ENCODE measurements at places on chromosomes 11 and 22. TPM values are rescaled to one million over a fixed set of nuclear protein-coding genes. Genes with fewer than 3 reads are reported as not detected.

- peaks cover 4% of the 10 kb centered on the region for H3K4me1 ChIP-seq
- H3K27ac ChIP-seq: no peak overlapping the region
- H3K4me3 ChIP-seq: no peak overlapping the region
- no peaks in the 10 kb centered on the region for H3K36me3 ChIP-seq
- H3K27me3 ChIP-seq: peaks cover 4% of the 10 kb centered on the region
Measured at GRCh38 chr22:50145721-50146438, 24.7 kb upstream of the PANX2 start.

DNA sequence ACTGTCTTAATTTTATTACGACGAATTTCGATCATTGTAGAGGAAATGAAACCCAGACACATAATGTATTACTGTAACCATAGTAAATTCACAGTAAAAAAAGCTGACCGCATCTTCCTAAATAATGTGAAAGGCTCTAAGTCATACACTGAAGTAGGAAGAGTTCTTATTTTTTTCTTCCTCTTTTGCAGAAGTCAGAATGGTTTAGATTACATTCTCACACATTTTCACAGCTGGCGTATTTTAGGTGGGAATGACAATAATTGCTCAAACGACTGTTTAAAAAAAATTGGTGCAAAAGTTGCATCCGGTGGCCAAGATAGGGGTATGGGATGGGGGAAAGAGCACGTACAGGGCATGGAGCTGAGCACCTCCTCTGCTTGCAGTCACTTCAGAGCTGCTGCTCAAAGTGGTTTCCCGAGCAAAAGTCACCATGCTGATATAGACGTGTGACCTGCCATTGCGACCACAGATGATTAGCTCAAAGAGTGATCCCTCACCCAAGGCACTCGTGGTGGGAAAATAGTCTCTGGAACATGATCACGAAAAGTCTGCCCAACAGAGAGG lies 35.3 kb downstream of the MMP13 start:
- H3K4me1 ChIP-seq: peaks cover 19% of the 10 kb centered on the region
- H3K27me3 ChIP-seq: no peaks in the 10 kb centered on the region
- H3K27ac ChIP-seq: no peak overlapping the region
- no peaks in the 10 kb centered on the region for H3K36me3 ChIP-seq
- DNase-seq: no peak

- H3K4me3 ChIP-seq: no peak overlapping the region
- no peaks in the 10 kb centered on the region for H3K4me1 ChIP-seq
- H3K27ac ChIP-seq: no peak overlapping the region
Measured at GRCh38 chr22:45817745-45818423, 146.2 kb downstream of the ATXN10 start.

DNA sequence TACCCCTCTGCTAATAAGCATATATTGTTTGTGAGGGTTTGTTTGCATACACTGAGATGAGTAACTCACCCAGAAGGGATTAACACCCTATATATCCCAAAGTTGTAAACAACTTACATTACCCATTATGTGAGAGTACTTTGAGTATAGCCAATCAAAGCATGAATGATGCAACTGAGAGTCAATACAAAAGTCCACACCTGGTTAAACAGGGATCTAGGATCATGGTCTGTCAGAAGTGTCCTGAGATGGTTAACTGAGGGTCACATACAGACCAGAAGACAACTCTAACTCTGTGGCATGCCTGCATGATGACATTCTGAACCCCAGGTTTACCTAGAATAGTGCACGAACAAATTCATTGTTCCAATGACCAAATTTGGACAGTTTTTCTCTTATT lies 17.4 kb upstream of the OR10A5 start:
- H3K4me1 ChIP-seq: peaks cover 12% of the 10 kb centered on the region
- no peaks in the 10 kb centered on the region for H3K36me3 ChIP-seq
- no peak for DNase-seq
- no peak overlapping the region for H3K27ac ChIP-seq

DNA sequence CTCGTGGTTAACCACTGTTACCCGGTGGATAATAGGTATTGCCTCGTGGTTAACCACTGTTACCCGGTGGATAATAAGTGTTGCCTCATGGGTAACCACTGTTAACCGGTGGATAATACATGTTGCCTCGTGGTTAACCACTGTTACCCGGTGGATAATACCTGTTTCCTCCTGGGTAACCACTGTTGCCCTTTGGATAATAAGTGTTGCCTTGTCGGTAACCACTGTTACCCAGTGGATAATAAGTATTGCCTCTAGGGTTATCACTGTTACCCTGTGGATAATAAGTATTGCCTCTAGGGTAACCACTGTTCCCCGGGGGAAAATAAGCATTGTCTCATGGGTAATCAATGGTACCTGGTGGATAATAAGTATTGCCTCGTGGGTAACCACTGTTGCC lies 15.0 kb upstream of the NXPE4 start:
- H3K4me3 ChIP-seq: no peak overlapping the region
- H3K27me3 ChIP-seq: no peaks in the 10 kb centered on the region
- H3K36me3 ChIP-seq: no peaks in the 10 kb centered on the region
- no peak overlapping the region for H3K27ac ChIP-seq
- no peaks in the 10 kb centered on the region for H3K4me1 ChIP-seq

DNA sequence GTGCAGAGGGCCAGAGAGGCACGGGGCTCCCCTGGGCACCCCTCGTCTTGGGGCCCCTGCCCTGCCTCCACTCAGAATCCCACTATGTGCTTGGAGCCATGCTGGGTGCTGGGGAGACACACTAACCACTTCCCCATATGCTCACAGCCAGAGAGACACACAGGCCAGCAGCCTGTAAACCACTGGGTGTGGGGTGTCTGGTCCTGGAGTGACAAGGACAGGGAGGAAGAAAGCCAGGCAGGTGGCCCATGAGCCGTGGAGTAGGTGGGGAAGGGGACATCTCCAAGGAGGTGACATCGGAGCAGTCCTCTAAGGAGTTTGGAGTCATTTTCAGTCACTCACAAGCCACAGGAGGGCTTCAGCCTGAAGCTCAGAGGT lies 58.9 kb downstream of the CDKN1C start:
- H3K36me3 ChIP-seq: peaks cover 24% of the 10 kb centered on the region
- H3K4me1 ChIP-seq: no peaks in the 10 kb centered on the region

- peaks cover 3% of the 10 kb centered on the region for H3K36me3 ChIP-seq
- H3K4me1 ChIP-seq: peaks cover 28% of the 10 kb centered on the region
- no peak for DNase-seq
- peak overlapping the region; percentile 85 for H3K27ac ChIP-seq
Measured at GRCh38 chr22:46068593-46069491, 81.5 kb upstream of the PPARA start.

- no peak for DNase-seq
- no peak overlapping the region for H3K27ac ChIP-seq
- H3K27me3 ChIP-seq: peaks cover 27% of the 10 kb centered on the region
- H3K4me1 ChIP-seq: peaks cover 5% of the 10 kb centered on the region
Measured at GRCh38 chr22:35842519-35842913, 124.8 kb downstream of the APOL5 start.

GRCh38 chr11:68956142-68956541 lies 24.6 kb downstream of the MRGPRD start:
- H3K36me3 ChIP-seq: no peaks in the 10 kb centered on the region
- H3K27me3 ChIP-seq: peaks cover 6% of the 10 kb centered on the region
- peaks cover 9% of the 10 kb centered on the region for H3K4me1 ChIP-seq
- H3K27ac ChIP-seq: no peak overlapping the region
- DNase-seq: no peak

DNA sequence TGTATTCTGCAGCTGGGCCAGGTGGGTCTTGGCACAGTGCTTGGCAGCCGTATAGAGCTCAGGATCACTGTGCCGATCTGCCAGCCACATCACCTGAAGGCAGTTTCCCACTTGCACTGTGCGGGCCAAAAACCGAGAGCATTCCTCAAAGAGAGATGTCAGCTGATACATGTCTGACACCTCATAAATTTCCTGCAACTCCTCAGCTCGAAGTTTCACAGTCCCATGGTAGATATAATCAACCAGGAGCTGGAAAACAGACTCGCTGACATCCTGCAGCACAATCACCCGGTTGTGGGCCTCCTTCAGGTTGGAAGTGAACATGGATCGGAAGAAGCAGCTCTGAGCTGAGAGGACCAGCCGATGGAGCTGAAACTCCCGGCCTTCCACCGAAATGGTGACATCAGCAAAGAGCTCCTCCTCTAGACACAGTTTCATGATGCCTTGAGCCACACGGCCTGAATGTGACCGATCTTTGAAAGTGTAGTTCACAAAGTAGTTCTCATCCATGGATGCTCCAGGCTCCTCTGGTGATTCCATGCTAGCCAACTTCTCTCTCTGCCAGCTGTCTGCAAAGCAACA lies 1.2 kb downstream of the KBTBD4 start:
- H3K27me3 ChIP-seq: no peaks in the 10 kb centered on the region
- DNase-seq: no peak
- H3K4me3 ChIP-seq: peak overlapping the region; percentile 99
- H3K27ac ChIP-seq: no peak overlapping the region

DNA sequence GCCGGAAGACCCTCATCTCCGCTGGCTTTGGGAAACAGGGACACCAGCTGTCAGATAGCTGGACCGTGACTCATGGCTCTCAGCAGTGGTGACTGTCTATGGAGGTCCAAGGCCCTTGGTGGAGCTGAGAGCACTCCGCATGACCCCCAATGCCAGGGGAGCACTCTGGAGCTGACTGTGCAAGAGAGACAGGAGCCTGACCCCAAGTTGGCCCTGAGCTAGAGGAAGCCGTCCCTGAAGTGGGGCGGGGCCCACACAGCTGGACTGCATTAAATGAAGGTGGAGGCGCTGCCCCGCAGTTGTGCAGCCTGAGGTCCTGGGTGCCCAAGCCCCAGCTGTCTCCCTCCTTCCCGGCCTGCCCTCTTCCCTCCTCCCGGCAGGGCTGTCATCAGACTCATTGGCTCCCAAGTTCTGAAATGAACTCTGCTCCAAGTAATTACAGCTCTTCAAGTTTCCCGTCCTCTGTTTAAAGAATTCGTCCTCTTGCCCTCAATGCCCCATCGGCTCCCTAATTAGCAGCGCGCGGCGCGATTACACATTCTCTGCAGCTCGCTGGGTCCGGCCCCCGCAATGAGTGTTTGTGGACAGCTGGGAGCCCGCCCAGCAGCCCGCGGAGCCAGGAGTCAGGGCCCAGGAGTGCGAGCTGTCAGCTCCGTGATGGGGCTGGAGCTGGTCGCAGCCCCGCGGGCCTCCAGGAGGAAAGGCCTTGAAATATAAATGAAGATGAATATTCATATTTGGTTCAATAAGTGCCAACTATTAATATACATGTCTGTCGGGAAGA lies 93.2 kb upstream of the LMO1 start:
- peaks cover 6% of the 10 kb centered on the region for H3K4me1 ChIP-seq
- no peak overlapping the region for H3K27ac ChIP-seq
- H3K4me3 ChIP-seq: no peak overlapping the region
- H3K27me3 ChIP-seq: peaks cover 22% of the 10 kb centered on the region
- no peaks in the 10 kb centered on the region for H3K36me3 ChIP-seq

DNA sequence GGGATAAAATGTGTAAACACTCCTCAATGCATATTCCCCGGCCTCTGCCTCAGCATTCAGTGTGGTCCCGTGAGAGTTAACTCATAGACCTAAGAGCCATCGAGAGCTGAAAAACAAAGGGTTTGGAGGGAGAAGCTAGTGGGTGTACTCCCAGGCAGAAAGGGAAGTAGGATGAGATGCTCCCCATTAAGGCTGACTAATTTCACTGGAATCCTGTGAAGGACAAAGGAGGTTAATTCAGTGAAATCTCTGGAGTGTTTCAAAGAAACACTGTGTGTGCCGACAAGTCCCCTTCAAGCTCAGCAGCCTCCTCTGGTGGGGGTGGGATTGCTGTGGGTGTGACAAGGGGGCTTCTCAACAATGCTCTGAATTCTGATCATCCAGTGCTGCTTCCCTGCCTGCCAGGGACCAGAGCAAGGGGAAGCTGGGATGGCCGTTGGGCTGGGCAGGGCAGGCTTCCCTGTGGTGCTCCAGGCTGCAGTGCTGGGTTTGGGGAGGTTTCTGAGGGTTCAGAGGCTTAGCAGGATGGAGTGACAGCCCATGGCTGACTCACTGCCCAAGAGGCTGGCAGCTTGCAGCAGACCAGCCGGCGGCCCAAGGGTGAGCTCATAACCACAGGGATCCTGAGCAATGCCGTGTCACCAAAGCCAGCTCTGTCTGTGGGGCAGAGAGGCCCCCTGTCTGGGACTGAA lies 61.4 kb upstream of the BMAL1 start:
- no peak for DNase-seq
- H3K36me3 ChIP-seq: no peaks in the 10 kb centered on the region
- H3K4me3 ChIP-seq: no peak overlapping the region
- no peaks in the 10 kb centered on the region for H3K27me3 ChIP-seq
- no peak overlapping the region for H3K27ac ChIP-seq

GRCh38 chr11:75072582-75072981 lies 24.1 kb downstream of the OR2AT4 start:
- no peaks in the 10 kb centered on the region for H3K4me1 ChIP-seq
- H3K4me3 ChIP-seq: no peak overlapping the region
- no peaks in the 10 kb centered on the region for H3K36me3 ChIP-seq

GRCh38 chr11:60905047-60905446 lies 1.3 kb downstream of the PRPF19 start:
- no peak for DNase-seq
- peak overlapping the region; percentile 77 for H3K27ac ChIP-seq
- H3K4me1 ChIP-seq: peaks cover 61% of the 10 kb centered on the region
- no peaks in the 10 kb centered on the region for H3K27me3 ChIP-seq

DNA sequence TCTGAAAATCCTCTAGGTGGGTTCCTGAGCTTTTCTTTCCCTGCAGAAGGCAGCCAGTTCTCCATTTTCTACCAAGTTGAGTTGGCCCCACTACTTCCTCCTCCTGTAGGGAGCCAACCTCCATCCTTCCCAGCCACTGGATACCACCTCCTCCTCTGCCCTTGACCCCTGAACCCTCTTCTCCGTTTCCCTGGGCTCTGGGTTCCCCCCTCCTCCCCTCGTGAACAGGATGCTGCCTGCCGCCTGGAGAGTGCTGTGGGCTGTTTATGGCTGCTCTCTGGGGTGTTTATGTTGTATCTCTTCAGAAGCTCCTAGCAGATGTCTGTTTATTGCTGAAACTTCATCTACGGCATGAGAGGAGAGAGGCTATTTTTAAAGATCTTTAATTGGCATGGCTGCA lies 8.6 kb downstream of the MICAL2 start:
- H3K27me3 ChIP-seq: peaks cover 26% of the 10 kb centered on the region
- no peak for DNase-seq
- no peaks in the 10 kb centered on the region for H3K36me3 ChIP-seq
- no peak overlapping the region for H3K27ac ChIP-seq
- H3K4me3 ChIP-seq: no peak overlapping the region

DNA sequence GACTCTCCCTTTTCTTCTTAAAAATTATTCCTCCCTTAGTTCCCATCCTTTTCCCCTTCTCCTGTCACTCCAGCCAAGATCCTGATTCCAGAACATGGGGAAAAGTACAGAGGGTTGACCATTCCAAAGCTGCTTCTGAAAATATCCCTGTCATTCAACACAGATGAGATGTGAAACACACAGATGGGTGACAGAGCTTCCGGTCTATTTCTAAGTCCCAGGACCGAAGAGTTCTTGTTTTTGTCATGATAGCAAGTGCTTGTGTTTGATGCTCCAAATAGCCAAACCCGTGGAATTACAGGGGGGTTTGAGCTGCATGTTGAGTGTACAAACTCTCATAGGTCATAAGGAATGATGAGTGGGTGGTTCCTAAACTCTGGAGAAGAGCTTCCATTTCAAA lies 57.9 kb downstream of the PARVA start:
- no peak for DNase-seq
- no peaks in the 10 kb centered on the region for H3K36me3 ChIP-seq
- peaks cover 10% of the 10 kb centered on the region for H3K27me3 ChIP-seq
- H3K4me3 ChIP-seq: no peak overlapping the region

Gene CYP2D6
- total RNA-seq: 1.3 TPM

Gene OTOG
- total RNA-seq: not detected

Gene HEPHL1
- total RNA-seq: not detected

Gene KIRREL3
- not detected for total RNA-seq

Gene OR4A16
- not detected for total RNA-seq

All from activated B cell treated with CpG ODN at 0.5 μM for 24 hours (primary cell).